GM06990 (cell line): ENCODE measurements at places on chromosomes 3 and 15.

- no peak for DNase-seq
These were observed 36.9 kb downstream of the RHCG start for GRCh38 chr15:89459271-89460038.

GRCh38 chr3:142180761-142181362 is 31.5 kb upstream of the TFDP2 start:
- no peak for DNase-seq

DNA sequence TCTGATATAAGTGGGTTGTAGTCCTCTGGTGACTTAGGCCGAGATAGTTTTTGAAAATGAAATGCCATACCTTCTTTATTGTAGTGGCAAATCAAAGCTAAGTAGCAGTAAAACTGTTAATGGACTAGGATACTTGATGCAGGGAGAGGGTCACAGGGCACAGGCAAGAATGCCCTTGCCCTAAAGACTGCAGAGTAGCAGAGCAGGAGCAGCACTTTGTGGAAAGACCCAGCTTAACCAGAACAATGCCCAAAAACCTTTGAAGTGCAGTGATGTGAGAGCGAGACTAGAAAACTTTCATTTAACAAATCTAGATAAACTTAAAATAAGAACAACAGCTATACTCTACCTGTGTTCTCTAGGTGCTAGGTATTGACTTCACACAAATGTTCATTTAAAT is 121.9 kb downstream of the MBNL1 start:
- no peak for DNase-seq

DNA sequence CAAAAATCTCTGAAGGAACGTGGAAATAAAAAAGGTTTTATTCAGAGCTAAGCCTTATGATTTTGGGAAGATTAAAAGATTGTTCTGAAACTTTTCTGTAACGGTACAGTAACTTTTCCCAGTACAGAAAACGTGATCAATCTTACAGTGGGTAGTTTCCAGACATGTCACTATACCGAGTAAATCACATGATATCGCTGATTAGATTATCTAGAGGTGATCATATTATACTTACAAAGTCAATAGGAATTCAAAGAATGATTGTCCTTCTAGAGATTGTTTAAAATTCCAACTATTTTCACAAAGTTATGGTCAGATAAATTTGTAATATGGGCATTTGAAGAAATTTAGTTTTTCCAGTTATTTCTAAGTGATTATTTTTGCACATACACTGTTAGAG is 736.0 kb upstream of the GRM7 start:
- no peak for DNase-seq

GRCh38 chr3:112755845-112756613 is 90.6 kb downstream of the CD200R1L start:
- DNase-seq = no peak

GRCh38 chr3:112582244-112582874 is 20.5 kb downstream of the SLC35A5 start:
- DNase-seq = peak; percentile 7

DNA sequence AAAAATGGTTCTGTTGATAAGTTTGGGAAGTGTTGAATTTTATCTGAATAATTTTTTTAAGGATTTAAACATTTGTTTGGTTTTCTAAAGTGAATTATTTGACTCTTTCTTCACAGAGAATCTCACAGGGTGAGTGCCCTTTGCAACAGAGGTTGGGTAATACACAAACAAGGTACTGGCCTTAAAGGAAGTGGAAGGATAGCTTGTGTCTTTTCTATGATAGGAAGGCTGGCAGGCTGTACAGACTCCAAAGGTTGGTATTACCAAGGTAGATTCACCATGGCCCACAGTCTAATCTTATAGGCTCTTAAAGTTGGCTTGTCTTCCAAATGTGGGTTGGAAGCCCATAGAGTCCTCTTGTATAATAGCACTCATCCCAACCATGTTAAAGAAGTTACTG is 311.5 kb downstream of the SV2B start:
- no peak for DNase-seq

- no peak for DNase-seq
These were observed 88.8 kb upstream of the HES1 start for GRCh38 chr3:194046995-194047645.

DNA sequence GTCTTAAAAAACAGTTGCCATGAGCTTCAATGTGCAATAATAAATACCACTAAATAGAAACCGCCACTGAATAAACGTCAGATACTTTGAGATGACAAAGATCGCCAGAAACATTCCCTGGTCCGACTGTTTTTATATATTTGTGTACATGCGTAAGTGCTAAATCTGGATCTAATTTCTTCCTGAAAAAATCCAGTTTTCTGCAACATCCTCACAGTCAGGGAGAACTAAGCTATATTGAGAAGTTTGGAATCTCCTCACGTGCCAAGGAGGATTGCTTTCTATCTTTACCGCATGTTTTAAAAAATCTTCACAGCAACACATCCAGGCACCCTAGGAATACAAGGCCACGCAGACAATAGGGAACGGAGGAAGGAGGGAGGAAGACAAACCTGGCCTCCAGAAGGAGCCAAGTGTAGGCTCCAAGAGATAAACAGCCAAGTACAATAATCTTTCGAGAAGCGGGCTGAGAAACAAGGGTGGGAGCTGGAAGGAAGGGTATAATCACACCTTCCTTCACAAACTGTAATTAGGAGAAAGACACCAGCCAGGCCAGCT is 5.7 kb downstream of the VGLL4 start:
- DNase-seq = no peak

GRCh38 chr15:53129121-53129904 is 339.2 kb upstream of the ONECUT1 start:
- DNase-seq = no peak

DNA sequence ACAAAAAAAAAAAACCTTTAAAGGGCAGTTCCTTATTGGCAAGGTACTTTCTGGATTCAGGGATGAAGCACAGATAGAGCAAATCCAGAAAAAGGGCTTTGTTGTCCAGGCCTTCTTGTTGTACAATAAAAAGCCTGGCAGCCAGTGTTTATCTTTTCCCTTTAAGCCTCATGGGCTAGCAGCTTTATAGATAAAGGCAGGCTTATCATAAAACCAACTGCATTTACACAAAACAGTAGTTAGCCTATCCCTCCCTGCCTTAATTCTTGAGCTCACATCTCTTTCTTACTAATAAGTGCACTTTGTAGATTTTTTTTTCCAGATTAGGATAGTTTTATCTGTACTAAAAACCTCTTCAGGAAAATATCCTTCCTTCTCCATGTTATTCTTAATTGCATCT is 662.8 kb upstream of the CCDC54 start:
- no peak for DNase-seq

DNA sequence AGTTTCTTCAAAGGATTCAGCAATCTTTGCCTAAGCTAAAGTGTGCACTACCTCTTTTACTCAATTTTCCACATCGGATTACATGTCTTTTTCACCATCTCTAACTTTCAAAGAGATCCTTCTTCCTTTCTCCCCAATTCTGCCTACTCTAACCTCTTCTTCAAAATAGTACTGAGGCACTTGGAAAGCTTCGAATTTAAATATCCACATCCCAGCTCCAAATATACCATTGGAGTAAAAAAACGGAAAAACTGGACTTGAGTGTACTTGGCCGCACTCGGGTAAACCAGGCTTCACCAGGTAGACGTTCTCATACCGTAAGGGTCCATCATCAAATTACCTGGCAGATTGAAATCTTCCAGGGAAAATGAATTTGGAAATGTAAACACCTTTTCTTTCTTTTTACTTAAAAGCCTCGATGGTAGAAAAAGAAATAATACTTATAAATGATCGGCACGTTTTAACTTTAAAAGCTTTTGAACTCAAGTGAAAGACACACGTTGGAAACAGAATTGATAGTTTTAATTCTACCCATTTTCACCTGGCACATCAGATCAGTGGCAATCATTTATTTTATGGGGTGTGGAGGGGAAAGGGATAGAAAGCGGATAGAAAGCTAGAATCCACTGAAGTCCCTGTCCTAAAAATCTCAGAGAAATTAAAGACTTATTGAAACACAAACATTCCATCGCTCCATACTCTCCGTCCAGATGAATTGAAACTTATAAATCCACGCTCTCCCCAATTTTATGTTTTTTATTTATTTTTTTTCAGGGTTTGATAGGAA is 8.2 kb upstream of the MEIS2 start:
- DNase-seq = no peak

GRCh38 chr3:58754074-58754473 is 87.5 kb upstream of the FAM3D start:
- no peak for DNase-seq

GRCh38 chr3:97232393-97233034 is 418.1 kb downstream of the EPHA6 start:
- no peak for DNase-seq

DNA sequence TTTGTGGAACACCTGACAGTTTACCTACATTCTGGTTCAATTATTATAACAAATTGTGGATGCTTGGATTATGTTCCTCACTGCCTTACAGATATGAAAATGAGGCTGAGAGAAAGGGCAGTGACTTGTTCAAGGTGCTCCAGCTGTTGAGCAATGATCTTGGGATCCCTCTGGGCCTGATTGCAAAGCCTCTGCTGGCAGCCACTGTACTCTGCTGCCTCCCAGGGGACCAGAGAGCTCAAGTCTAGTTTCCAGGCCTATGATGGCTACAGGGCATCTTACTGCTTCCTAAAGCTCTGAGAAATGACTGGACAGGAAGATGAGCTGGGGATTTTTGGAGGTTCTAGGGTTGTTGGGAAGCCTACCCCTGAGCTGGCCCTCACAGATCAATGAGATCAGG is 2.3 kb upstream of the SHC4 start:
- DNase-seq = no peak

DNA sequence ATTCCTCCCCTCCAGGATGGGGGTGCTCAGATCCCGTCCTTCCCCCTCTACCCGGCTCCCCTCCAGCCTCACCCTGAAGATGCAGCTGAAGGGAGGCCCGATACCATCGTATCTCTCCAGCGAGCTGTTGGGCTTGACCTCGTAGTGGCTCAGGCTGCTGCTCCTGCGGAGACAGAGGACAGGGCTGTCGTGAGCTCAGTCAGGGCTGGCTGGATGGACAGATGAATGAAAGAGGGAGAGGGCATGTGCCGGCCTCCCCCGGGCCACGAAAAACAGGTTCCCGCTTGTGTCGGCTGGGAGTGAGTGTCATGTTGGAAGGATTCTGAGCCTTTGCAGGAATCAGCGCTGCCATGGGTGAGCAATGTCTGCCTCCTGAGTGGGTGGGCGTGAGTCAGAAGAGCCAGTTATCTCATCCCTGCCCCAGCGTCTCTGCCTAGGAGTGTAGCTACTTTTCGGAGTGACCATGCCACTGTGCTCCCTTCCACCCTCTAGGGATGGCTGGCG is 35.2 kb downstream of the FEM1B start:
- no peak for DNase-seq

DNA sequence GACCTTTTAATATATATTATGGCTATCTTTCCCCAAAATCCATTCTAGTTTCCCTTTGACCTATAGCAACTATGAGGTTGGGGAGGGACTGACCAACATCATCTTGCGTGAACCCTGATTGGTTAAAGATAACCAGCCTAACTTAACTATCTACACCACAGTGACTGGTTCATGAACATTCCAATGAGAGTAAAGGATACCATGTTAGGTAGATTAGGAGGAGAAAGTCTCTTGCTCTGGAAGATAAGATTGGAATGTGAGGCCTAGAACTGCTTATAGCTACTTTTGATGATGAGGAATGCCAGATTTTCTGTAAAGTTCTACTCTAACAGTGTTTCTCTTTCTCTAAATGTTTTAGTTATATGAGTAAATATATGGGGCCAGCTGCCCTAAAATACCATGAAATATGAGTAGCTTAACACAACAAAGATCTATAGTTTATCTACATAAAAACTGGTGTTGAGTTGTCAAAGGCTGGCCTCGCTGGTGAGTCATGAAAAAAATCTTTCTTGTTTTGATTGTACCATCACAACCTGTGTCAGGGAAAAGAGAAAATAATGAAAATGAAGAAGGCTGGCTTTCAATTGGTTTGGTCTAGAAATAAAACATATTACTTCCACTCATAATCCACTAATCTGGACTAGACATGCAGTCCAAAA is 481.4 kb downstream of the NSUN3 start:
- DNase-seq = no peak

- no peak for DNase-seq
These were observed 160.9 kb upstream of the GALNT15 start for GRCh38 chr3:16013568-16013967.

GRCh38 chr15:43881245-43881644 is 54.4 kb downstream of the WDR76 start:
- no peak for DNase-seq

- DNase-seq = no peak
These were observed at the start of gene FGF7 for GRCh38 chr15:49423021-49423420. TSS of gene FGF7 (plus strand) at chr15:49423242. CDS start at chr15:49424298, 1,056 bp downstream.
